ENCODE measurements at places on chromosomes 3 and 15. TPM values are rescaled to one million over a fixed set of nuclear protein-coding genes. Genes with fewer than 3 reads are reported as not detected.

The AMOTL2 gene
- 23.5 TPM for polyA plus RNA-seq

The PLCL2 gene
- polyA plus RNA-seq = 6.3 TPM

The TIMP4 gene
- polyA plus RNA-seq = 9.1 TPM

The SYNPR gene
- polyA plus RNA-seq = 8.1 TPM

The AP3B2 gene
- polyA plus RNA-seq = 78.1 TPM

The PATL2 gene
- polyA plus RNA-seq = 0.31 TPM

The FMN1 gene
- polyA plus RNA-seq = 0.27 TPM

All from brain (organoid and tissue), 16 donors.